ENCODE measurements at places on chromosomes 3 and 15.
A peak's percentile ranks its signal among the peaks of the same experiment; 100 is the strongest.

DNA sequence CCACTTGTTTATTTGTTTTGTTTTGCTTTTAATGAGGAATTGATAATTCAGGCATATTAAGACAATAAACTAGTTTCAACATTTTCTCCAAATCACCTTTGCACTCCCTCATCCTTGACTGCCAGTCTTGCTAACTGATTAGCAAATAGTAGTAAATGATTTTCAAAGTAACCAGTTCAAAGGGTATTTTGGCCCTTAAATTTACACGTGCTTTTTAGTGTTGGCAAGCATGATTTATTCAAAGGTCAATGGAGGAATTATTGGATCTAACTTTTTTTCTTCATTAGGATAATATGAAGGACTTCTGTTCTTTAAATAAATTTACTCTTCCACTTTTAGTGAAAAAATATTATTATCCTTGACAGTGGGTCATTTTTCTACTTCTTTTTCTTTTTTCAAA is 53.8 kb downstream of the BCHE start:
- no peak for DNase-seq

DNA sequence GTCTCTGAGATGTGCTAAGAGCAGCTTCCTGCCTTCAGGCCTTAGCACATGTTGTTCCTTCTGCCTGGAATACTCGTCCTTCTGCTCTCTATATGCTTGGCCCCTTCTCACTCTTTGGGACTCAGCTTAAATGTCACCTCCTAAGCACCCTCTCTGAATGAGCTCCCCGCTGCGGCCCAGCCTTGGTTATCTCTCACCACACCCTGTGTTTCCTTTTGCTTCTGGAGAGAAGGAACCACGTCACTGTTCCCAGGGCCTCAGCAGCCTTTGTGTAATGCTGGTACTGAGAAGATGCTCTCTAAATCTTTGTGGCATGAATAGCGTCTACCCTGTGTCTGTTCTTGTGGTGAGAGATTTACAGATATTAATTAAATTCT is 2.2 kb downstream of the FAH start:
- DNase-seq = no peak

DNA sequence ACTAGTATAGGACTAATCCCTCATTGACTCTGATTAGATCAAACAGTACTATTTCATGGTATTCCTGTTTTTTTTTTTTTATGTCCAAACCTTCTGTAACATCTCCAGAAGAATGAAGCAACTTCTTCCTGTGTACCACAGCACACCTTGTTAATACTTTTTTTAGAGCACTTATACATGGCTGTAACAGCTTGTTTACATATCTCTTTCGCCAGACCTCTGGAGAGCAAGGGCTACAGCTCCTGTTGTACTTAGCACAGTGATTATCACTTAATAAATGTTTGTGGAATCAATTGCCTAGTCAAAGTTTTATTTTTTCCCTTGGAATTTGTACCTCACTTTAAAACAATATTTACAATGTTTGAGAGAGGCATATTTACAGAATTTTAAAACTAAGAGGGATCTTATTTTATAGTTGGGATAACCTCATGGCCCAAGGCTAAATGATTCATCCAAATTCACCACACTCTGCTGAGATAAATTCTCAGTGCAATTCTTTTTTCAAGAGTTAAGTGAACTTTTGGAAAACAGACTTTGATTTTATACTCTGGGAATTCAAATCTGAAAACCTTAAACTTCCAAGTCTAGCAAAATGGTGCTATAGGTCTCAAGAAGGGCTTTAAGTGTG is 9.2 kb upstream of the GATM start:
- DNase-seq = no peak

GRCh38 chr15:22888120-22888859 is 49.8 kb downstream of the NIPA2 start:
- DNase-seq = peak; percentile 71

DNA sequence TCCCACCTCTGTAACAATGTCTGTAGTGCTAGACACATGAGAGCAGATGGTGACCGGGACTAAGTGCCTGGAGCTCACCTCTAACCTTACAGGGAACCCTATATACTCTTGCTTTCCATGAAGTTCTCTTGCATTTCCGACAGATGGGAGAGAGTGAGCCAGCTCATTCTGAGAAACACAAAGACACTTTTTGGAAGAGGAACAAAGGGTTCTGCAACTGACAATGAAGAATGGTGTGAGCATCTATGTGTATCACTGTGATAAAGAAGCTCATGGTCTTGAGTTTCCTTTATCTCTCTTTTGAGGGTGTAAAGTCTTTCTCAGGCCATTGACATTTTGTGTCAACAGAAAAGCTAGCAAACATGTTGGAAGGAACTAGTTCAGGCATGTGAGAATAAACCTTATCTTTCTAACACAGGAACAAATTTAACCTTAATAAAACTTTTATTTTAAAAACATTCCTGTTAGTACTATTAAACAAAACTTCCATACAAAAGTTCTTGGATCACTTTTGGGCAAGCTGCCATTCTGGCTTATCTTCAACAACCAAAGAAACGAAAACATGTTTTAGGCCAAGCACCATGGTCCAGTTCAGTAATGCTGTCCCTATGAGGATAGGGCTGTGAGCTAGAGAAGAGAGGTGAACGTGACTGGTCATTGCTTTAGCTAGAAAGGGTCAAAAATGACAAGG is 142.7 kb downstream of the THRB start:
- no peak for DNase-seq

GRCh38 chr3:127775398-127776109 is 46.8 kb downstream of the MGLL start:
- DNase-seq = no peak

DNA sequence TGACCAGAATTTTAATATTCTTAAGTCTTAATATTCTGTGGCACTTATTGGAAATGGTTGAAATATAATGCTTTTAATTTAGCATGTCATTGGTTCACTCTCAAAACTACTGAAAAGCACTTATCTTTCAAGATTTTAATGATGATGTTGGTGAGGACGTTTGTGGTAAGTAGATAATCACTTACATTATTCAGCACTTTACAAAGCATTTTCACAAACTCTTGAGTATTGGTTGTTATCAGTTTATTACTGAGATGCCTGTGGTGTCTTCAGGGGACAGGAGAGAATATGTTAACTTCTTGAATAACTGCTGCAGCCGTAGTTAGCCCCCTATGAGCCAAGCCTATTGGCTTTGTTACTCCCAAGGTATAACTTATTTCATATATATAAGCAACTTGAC is 15.2 kb downstream of the TGFBR2 start:
- no peak for DNase-seq

DNA sequence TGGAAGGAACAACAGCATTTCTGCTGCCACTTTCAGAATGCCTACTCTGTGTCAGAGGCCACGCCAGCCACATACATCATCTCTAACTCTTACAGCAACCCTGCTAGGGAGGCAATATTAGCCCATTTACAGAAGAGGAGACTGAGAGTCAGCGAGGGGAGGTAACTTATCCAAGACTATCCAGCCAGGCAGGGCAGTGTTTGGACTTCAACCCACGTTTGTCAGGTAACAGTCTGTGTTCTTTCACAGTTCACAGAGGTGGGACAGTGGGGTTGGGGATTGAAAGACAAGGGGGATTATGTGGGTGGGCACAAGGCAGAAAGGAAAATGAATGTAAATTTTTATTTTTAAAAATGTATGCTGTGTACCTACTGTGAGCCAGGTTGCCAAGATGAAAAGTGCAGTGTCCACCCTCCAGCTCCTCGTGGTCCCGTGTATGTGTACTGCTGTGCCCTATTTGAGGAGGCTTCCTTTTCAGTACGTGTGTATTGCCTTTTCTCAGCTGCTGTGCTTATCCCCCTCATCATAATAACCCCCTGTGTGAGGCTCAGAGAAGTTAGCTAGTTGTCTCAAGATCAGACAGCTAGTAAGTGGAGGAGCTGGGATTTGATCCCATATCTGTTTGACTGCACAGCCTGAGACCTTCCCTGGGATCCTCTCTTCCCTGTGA is 16.5 kb upstream of the ATP2B2 start:
- DNase-seq = no peak

- peak; percentile 85 for DNase-seq
Measured at GRCh38 chr3:14143271-14144225, 18.7 kb downstream of the TMEM43 start.

- no peak for DNase-seq
Measured at GRCh38 chr3:47647550-47647949, 68.9 kb upstream of the CSPG5 start.

- peak; percentile 61 for DNase-seq
Measured at GRCh38 chr3:53269888-53270880, 14.4 kb upstream of the TKT start.

GRCh38 chr3:185409957-185410356 is 47.0 kb downstream of the MAP3K13 start:
- no peak for DNase-seq

- DNase-seq = no peak
Measured at GRCh38 chr3:70291097-70291482, 21.3 kb downstream of the MDFIC2 start.

DNA sequence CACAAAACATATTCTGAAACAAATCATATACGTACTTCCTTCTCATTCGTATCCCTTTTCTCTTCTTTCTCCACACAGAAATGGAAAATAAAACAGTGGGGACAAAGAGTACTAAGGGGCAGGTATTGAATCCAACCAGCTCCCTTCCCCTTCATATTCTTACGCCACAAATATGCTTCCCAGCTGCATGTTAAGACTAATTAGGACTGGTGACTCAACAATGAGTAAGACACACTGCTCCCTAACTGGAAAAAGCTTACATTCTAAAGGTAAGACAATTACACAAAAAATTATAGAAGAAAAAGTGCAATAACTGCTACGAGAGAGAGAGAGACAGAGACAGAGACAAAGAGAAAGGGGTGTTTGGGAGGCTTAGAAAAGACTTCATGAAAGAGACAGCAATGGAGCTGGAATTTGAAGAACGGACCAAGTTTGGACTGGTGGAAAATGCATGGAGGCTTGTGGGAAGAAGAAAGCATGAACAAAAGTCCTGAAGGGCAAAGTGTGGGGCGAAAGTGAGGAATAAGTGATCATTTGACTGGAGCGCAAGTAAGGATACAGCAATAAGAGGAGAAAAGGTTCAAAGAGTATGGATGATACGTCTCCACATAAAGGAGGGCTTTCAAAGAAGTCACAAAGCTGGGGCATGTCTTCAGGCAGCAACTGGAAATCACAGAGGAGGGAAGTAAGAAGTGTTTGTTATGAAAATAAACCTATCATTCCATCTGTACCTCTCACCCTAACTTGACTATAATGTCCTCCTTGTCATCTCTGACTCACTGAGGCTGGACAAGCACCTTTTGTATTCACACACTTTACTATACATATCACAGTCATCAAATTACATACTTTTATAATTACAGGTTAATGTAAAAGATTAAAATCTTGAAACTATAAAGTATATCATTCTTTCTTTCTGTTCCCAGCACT is 49.2 kb downstream of the RYK start:
- peak; percentile 35 for DNase-seq

DNA sequence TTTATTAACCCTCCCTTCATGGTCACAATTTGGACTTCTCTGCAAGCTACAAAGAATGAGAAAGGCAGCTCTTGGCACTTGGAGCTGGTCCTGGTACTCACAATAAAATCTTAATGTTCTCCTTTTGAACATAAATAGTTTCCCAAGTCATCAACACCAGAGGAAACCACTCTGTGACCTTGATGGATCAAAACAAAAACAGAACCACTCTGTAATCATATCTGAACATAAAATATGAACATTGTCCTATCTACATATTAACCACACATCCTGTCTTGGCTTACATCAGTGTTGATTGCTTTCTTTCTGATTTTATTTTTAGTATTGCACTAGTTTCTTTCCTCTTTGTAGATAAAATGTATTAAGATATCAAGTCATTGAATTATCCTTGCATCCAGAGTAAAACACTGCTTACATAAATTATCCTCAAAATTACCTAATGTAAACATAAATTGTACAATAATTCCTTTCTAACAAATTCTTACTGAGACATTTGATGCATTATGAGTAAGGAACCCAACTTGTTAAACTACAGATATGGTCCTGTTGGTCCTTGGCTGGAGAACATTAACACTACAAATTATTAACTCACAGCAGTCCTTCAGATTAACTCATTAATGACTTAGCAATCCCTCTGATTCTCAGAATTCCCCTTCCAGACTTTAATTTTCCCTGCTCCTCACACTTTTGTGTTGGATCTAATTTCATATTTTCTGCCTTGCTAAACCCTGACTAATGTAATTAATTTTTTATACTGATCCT is 860.5 kb downstream of the DIPK2A start:
- no peak for DNase-seq

DNA sequence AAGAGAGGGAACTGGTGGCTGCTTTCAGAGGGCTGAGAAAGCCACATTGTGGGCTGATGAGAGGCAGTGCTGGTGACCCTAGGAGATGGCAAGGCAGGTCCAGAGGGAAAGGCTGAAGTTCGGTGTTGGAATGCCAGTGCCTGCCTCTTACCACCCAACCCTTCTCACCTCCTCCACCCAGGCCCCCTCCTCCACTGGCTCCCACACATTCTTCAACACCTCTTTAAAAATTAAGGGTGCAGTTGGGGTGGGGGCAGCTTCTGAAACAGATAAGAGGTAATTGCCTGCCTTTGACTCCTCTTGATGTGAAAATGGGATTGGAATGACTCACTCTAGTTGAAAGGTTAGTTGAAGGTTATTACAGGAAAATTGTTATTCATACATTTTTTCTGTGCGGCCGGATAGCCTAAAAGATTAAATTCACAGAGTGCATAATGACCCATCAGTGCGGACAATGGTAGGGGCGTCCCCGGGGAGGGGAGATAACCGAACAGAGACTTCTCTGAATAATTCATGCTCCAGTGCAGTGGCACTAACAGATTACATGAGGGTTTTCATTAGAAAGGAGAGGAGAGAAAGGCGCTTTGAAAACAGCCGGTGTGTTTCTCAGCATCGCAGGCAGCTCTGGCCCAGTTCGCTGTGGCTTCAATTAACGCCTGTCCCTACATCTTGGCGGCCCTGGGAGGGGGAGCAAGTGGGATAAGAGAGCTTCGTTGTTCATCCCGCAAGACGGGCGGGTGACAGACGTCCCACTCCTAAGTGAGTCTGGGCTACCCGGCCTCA is 212.4 kb downstream of the TLE3 start:
- no peak for DNase-seq

DNA sequence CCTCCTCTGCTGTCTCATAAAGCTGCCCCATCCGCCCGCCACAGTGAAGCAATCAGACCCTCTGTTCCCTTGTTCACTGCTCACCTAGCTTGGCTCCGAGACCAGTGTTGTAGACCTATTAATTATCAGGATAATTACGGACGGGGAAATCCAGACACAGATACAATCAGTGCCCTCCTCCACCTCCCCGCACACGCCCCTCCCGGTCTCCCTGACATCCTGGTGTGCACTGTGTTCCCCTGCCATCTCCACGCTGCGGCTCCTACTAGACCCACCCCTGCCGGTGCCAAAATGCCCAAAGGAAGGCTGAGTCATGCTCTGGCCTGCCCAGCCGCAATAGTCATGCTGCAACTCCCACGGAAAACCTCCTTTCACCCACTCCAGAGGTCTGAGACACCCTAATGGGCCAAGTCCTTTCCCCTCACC is 277.3 kb upstream of the TLE3 start:
- peak; percentile 52 for DNase-seq

DNA sequence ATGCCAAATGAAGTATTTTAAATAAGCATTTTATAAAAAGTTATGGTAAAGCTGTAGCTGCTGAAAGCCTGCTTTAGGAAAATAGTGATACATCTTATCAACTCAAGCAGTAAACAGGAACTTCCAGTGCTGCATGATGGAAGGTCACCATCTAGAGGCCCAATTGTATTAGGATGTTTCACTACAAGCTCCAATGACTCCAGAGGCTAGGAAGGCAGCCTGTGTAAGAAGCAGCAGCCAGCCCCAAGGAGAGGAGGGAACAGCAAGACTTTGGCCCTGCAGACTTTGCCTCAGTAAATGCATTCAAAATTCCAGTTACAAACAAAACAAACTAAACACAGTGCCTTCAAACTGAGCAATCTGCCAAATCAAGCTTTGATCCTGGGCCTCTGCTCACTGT is 32.1 kb downstream of the ILDR1 start:
- DNase-seq = peak; percentile 31

- no peak for DNase-seq
Measured at GRCh38 chr3:29565236-29565635, 284.4 kb downstream of the RBMS3 start.

All from kidney capillary endothelial cell (primary cell).